ENCODE measurements at places on chromosomes 12 and 14. TPM values are rescaled to one million over a fixed set of nuclear protein-coding genes. Genes with fewer than 3 reads are reported as not detected.

SLC39A5 gene
- total RNA-seq: 0.87 TPM

RTL1 gene
- not detected for total RNA-seq

CYP27B1 gene
- total RNA-seq: 1.8 TPM

MIPOL1 gene
- 13.1 TPM for total RNA-seq

MYH6 gene
- not detected for total RNA-seq

- DNase-seq: no peak
These were observed 7.4 kb downstream of the DEGS2 start for GRCh38 chr14:100152091-100152490.

DNA sequence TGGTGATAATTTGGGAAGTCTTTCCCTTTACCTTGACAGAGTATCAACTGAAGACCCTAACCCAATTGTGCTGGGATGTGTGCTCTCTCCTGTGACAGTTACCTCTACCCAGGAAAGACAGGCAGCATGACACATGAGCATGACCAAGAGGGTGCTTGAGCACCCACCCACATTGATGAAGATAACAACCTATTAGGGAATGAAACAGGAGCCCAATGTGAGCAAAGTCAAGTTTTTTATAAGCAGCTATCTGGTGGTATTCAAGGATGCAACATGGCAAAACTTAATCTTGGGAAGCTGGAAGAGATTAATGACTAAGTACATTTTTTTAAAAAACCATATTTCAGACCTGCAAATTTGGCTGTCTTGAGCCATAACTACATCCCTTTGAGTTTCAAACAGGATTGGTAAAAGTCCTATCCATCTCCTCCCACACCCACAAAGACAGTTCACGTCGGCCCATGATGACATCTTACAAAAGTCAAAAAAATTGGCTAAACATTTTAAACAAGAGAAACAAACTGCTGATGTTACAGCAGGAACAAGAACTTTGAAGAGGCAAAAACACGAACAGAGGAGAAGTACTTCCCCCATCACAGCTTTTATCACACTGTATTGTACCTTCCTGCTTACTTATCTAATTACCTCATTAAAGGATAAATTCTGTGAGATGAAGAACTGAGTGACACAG, 60.3 kb downstream of the MED13L start:
- no peak for DNase-seq

- DNase-seq: no peak
These were observed 7.6 kb upstream of the NGB start for GRCh38 chr14:77278461-77279230.

DNA sequence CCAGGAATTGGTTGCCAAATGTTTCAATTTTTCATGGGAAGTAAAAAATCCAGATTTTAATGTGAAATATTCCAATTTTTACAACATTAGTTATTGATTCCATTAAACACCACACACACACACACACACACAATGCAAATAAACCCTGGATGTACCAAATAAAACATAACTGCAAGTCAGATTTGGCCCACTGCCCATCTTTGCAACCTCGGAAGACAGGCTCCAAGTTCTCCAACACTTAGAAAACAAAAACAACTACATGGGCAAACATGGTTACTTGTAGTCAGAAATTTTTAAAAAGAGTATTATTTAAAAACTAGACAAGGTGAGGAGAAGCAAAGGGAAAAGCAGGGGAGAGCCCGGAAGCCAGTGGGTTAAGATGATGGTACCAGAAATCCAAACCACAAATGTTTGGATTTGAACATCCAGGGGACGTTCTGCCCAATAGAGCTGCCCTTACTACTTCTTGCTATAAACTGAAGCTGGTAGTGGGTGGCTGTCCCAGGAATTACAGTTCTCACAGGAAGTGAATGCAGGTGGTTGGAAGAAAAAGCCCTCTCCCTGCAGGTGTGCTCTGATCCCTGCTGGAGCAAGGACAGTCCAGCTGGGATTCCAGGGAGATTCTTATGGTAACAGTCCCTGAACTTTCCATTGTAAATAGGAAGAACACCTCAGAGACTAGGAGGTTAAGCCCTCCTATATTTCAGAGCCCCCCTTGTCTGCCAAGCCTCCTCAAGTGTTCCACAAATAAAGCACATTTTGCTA, 111.7 kb downstream of the SLC25A21 start:
- DNase-seq: no peak
